ENCODE measurements at places on chromosomes 4 and X.

GRCh38 chrX:119518371-119518770, 46.8 kb downstream of the STEEP1 start:
- no peak for DNase-seq

DNA sequence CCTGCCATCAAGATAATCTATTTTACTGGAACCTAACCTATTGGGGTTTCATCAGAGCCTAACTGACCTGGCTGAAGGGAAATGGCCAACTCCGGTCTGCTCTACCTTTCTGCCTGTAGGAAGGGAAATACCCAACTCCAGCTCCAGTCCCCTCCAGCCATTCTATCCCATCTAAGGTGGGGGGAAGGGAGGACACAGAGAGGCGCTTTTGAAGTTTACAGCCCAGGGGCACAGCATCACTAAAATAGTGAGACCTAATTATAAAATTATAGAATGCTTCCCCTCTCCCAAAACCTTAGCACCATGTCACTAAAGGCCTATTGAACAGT, 27.8 kb upstream of the ACSL4 start:
- DNase-seq: no peak

GRCh38 chrX:2385224-2385623, 115.6 kb downstream of the DHRSX start:
- no peak for DNase-seq

GRCh38 chr4:103853627-103854026, 133.8 kb upstream of the TACR3 start:
- no peak for DNase-seq

DNA sequence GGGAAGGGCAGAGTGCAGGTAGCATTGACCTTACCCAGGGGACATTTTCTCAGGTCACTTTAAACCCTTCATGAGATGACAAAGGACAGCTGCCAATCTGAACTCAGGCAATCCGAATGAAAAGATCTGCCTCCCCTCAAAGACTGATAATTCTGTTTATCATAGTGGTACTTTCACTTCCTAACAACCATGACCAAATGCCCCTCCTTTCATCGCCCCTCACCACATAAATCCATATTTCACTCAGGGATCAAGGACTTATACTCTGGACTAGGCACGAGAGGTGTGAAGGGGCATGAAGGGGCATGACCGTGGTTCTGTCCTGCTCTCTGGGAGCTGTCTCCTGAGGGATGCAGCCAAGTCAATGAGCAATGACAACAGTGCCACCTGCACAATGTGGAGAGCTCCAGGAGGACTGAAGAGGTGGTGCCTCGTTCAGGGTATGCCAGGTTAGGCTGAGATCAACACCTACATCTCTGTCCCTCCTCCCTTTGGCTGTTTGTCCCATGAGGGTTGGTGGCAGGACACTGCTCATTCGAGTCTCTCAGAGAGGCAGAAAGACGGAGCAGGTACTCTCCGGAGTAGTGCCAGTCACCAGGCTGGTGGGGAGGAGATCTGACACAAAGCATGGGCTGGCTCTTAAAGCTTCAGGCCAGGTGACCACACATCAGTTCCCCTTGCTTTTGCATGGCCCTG, 12.5 kb downstream of the HS3ST1 start:
- DNase-seq: no peak

DNA sequence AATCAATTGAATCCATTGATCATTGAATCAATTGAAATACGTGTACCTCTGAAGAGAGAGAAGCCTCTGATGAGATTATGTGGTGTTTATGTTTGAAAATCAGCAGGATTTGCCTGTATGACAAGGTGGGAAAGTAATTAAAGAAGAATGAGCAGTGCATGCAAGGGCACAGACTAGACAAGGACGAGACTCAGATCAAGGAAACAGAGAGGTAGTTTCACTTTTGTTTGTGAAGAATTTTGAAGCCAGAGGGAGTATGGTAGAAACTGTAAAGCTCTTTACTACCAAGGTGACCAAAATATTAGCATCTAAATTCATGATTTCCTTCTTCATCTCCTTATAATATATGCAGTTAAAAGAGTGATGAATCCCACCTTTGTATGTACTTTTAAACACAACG, 1830.0 kb upstream of the IGFBP7 start:
- DNase-seq: no peak

GRCh38 chr4:89305712-89306437, 1.7 kb downstream of the GPRIN3 start:
- DNase-seq: no peak

- DNase-seq: no peak
These were observed 49.4 kb upstream of the PRR32 start for GRCh38 chrX:126770179-126770578.

DNA sequence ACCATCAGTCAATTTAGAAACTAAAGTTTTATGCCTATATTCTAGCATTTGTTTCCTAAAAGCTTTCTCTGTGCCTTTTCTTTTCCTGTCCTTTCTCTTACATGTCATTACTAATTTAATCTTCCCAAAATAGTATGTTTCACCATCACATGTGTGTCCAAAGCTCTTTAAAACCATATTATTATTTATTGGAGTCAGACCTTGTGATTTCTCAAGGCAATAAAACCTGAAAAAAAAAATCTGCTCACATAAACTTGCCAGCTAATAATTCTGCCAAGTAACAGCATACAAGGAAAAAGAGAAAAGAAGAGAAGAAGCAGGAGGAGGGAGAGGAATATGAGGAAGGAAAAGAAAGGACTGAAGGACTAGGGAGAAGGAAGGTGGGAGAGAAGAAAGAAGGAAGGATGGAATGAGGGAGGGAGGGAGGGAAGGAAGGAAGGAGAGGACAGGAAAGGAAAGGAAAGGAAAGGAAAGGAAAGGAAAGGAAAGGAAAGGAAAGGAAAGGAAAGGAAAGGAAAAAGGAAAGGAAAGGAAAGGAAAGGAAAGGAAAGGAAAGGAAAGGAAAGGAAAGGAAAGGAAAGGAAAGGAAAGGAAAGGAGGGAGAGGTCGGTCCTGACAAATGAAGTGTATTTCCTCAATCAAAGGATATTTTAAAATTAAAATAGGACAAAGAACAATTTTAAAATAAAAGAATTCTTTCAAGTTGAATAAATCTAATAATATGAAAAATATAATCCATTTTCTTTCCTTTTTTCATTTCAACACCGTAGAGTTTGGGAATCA, 57.4 kb downstream of the ANTXR2 start:
- no peak for DNase-seq

DNA sequence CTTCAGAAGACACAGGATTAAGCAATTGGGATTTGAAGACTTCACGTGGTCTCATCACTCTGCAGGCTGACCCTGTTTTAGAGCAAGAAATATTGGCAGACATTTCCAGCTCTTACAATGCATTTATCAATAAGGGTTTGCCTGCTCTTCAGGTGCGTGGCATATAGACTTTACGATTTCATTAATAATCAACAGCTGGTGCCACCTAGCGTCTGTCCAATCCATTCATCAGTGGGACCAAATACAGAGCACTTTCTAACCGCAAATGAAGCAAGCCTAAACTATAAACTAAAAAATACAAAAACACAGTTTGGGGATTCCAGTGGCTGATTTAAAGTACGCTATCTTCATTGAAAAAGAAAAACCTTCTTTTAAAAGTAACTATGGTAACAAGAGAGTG, 125.4 kb upstream of the DMD start:
- DNase-seq: no peak

DNA sequence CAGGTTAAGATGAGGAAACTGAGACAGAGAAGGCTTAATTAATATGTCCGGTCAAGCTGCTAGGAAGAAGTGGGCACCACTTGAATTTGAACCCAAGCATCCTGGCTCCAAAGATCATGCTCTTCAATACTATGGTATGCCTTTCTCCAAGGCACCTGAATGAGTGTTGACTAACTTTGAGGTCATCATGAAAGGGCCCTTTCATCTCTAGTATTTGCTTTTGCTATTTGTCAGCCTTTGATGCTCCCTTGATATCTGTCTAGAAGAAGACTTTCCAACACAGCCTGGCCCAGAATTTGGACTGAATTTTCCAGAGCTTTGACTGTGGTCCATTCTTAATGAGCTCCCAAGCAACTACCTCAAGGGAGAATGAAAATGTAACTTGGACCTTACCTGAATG, 179.1 kb upstream of the DKK2 start:
- no peak for DNase-seq

DNA sequence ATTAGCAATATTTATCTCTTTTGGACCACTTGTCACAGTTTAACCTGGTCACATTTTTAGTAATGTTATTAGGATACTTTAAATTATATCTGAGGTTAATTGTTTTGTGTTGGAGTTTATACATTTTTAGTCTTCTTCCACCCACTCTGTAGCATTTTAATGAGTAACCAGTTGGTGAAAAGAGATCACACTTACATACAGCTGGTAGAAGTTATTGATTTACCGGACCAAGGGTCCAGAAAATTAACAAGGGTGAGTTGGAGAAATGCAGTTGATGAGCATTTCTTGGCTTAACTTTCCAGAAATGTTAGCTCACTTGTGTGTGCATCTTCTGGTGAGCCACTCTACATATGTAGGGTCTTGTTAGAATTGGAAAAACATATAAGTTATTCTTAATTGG, 219.6 kb downstream of the GRXCR1 start:
- no peak for DNase-seq

GRCh38 chr4:170651786-170652185, 562.0 kb upstream of the AADAT start:
- no peak for DNase-seq

GRCh38 chrX:74277846-74278245, 26.1 kb upstream of the ZCCHC13 start:
- no peak for DNase-seq

- DNase-seq: peak; percentile 3
These were observed 132.5 kb upstream of the NHS start for GRCh38 chrX:17242470-17242869.

GRCh38 chr4:10117359-10118047, 904 bp upstream of the WDR1 start:
- DNase-seq: no peak

DNA sequence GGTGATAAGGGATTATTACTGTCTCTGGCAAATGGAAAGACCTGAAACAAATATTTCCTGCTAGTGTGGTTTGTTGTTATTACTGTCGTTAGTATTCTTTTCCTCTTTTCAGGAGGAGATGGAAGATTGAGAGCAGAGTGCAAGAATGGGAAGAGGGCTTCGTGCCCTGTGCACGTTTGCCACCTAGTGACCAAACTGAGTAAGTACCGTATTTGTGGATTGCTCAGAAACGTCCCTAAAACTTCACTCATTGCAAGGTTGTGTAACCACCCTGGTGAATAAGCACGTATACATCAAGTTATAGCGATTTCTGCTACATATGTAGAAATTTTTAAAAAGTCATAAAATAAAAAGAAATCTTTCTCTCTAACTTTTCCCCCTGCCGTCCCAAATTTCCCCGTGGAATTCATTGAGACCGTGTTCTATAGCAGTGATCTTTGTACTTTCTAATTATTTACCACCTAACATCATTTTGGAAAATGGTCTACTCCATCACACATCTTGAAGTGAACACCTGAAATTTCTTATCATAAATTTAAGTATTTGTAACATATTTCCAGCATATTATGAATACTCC, 24.3 kb downstream of the LINC00632 start:
- DNase-seq: no peak

DNA sequence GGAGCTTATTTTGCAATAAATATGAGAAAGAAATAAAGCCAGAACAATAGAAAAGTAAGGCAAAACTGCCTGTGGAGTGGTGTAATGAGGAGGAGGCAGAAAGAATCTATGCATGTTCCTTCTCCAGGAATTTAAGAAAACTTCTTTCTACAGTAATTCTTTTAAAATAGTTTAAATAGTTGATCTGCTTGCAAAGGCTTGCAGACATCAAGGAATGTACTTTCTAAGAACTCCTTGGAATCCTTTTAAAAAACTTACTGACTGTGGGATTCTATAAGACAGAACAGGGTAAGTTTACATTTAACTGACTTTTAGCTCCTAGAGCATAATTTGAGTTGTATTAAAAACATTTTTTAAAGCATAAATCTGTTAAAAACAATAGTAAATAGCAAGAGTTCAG, 63.2 kb upstream of the ALB start:
- no peak for DNase-seq

DNA sequence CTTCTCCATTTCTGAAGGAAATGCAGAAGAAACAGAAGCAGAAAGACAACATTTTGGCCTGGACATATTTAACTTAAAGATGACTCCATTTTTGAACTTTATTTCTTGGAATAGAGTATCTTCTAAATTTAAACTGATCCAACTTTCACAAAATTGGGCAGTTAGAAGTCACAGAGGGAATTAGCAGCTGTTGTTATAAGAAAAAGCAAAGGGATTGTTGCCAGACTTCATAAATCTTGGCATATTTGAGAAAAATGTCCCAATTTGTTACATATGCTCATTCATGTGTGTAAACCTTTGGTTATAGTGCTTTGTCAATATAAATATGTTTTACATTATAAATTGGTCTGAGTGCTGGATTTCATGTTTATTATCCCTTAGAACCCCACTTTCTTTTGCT, 3.4 kb downstream of the GLUD2 start:
- no peak for DNase-seq

DNA sequence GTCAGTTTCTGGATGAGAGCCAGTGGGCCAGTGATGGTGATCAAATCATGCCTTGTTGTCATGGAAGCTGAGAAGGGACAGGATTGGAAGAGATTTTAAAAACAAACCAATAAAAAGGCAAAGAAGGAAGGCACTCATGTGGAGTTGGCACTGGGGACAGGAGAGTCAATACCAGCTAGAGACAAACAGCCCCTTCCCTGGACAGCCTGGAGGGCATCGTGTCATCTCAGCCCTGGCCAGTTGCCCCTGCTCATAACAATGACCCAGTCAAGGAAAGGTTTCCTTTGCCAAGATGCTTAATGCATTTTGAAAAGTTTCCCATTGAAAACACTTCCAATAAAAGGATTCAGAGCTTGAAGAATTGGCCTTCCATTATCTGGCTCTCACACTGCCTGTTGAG, 55.5 kb downstream of the SCML1 start:
- no peak for DNase-seq

DNA sequence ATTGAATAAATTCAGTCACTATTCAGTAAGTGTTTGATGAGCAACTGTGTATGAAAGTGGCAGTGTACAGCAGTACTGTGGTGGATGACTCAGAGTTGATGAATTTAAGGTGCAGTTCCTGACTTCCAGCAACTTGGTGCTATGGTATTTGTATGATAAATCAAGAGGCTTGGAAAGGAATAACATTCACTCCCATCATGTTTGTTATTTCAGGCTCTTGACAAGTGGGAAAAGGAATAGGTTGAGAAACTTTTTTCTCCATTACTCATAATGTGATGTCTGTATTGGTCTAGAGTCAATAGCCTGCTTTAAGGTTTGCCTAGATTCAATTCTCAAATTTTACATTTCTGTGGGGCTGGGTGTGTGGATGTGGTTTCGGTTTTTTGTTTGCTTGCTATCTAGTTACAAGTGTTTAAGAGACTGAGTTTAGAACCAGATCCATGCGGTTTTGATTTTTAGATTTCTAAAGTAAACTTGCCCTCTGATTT, 35.1 kb upstream of the CYP2U1 start:
- no peak for DNase-seq

DNA sequence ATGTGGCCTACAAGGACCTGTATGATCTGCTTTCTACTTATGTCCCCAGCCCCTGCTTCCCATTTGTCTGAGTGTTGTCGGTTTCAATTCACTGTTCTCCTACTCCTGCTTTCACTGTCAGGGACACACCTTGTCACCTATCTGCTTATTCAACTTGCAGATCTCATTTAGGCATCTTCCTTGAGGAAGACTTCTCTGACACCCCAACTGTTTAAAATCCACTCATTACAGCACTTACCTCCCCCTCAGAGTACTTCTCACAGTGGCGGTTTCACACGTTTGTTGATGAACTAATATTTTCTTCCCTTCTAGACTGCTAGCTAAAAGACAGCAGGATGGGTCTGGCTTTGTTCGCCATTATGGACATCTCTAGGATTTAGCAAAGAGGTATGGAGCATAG, 279.9 kb upstream of the TET2 start:
- DNase-seq: no peak

All from activated T-cell treated with anti-CD3 and anti-CD28 coated beads for 48 hours (primary cell).